ENCODE measurements at places on chromosomes 16 and 17.

- DNase-seq = no peak
These were observed 2.5 kb downstream of the MYLK3 start for GRCh38 chr16:46745617-46746016.

DNA sequence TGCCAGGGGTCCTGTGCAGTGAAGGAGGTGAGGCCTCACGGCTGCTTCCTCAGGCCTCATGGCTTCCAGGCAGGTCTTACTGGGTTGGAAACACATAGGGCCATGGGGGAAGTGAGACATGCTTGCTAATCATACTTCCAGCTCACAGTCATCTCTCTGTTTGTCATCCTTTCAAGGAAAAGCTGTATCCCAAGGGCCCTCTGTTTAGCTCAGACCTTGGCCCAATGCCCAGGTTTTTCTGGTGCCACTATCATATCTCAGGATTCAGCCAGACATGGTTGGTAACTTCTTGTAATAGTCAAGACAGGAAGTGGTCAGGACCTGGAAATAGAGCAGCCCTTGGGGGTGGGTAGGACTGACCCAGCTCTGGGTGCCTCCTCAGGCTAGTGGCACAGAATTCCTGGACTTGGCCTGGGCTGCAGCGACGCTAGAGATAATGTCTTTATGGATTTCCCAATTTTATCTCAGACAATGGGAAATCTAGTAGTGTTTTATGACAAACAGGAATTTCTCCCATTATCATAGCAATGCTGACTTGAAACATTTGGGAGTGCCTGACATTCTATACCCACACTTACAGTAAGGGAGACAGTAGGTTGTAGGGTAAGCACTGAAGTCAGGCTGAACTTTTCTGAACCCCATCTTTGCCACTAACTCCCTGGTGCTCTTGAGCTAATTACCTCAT is 13.5 kb upstream of the ITGB3 start:
- no peak for DNase-seq

- no peak for DNase-seq
These were observed 3.9 kb upstream of the HOXB5 start for GRCh38 chr17:48597528-48597777.

DNA sequence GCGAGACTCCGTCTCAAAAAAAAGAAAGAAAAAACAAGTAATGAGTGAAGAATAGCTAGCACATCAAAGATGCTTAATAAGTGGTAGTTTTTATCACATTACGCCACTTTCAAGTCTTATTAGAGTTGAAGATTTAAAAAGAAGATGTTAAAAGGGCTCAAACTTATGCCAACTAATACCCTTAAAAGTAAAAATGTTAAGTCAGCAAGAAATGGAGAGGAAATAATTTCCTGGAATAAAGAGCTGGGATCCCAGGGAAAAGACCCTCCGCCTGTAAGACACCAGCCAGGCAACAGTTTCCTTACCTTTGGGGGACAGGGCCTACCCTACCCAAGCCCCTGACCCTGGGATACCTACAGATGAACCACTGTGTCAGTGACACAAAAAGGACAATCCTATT is 3.6 kb downstream of the XPO6 start:
- DNase-seq = no peak

DNA sequence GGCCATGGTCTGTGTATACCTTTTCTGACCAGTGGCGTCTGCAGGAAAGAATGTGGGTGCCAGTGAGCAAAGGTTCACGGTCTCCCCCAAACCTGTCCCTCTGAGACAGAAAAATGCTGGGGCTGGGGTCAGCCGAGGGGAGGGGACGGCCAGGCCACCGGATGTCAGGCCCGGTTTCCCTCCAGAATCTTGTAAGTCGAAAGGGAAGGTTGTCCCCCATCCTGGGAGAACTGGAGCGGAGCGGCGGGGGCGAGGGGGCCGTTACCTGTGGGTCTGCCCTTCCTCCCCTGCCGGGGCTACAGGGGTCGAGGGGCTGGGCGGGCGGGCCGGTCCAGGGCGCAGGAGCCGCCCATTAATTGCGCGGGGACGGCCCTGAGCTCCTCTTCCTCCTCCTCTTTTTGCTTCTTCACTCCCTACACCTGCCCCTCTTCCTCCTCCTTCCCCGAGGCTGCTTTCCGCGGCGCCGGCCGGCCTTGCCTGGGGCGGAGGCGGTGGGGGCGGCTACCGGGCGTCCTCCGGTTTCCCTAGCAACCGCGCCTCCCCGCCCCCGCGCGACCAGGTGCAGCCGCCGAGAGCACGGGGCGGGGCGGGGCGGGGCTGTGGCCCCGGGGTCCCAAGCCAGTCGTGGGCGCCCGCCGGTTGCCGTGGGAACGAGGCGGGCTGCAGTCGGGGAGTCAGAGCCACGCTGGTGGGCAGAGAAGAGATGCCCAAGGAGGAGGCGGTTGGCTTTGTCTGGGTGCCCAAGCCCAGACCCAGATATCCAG is at the start of gene MARCHF10:
MARCHF10 (minus strand) TSS at position 503 of the 764 bp plus-strand sequence. CDS start 6,579 bp downstream, outside the sequence.
- DNase-seq = peak; percentile 63

DNA sequence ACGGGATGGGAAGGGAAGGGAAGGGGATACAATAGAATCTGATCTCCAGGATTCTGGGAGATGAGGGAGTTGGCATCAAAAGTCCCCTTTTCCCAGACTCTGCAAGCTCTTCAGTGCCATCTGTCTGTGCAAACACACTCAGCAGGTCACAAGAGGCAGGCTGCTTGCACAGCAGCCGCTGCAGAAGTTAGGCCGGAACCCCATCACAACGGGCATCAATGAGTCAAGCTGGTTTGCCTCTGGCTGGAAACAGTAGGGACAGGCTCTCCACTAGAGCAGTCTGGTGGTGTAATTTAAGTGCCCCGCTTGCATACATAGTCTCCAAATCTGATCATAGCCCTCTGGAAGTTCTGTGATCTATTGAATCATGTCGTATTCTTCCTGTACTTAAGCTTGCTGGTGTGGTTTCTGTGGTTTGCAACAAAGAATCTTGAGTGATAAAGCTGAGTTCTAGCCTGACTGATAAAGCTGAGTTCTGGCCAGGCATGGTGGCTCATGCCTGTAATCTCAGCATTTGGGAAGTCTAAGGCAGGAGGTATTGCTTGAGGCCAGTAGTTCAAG is 33.7 kb upstream of the KDM8 start:
- peak; percentile 81 for DNase-seq

DNA sequence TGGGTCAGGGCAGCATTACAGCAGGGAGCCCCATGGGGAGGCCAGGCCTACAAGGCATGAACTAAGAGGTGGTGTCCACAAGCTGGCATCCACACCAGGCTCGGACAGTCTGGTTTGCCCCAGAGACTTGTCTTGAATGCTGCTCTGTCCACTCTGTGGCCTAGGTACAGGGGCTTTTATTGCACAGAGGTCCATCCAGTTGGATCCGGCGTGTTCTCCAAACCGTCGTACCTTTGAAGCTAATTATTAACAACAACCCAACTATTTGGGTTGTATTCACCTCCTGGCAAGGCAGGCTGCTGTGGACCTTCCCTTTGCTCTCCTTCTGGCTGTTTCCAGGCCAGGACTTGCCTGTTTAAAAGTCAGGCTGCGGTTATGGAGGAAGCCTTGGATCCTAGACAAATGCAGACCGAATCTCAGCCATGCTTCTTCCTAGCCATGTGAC is 123.4 kb downstream of the CLEC16A start:
- no peak for DNase-seq

- no peak for DNase-seq
These were observed 12.5 kb downstream of the CMTM3 start for GRCh38 chr16:66617010-66617434.

- DNase-seq = no peak
These were observed 237.2 kb downstream of the TOX3 start for GRCh38 chr16:52309446-52310416.

GRCh38 chr17:2800367-2800766 is 4.1 kb downstream of the RAP1GAP2 start:
- no peak for DNase-seq

GRCh38 chr16:80914379-80915078 is 92.2 kb downstream of the CMC2 start:
- no peak for DNase-seq

- DNase-seq = no peak
These were observed 333.0 kb upstream of the EEF2KMT start for GRCh38 chr16:5430598-5430997.

DNA sequence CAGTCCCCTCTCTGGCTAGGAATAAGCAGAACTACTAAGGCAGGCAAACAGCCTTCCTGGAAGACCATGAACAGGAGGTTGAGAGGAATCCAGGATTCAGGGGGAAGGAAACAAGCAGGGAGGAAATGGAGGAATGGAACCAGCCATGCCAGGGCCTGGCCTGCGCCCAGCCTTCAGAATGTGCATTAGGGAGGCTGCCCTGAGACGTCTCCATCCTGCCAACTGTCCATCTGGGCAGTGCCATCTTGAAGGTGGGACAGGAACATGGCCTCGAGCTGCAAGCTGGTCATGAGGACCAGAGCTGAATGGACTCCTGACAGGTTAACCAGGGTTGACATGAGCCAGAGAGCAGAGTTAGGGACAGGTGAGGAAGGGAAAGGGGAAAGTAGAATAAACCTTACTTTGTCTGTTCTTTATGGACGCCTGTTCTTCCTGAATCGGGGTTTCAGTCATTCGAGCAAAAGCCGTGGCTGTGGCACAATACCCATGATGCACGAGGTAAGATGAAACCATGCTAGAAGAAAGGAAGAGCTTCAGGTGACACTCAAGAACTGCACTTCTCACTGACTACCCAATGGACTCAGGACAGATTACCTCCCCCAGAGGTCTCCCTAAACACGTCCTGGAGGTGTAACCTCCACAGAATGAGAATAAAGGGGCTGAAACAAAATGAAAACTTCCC is 12.1 kb upstream of the GFOD2 start:
- no peak for DNase-seq

GRCh38 chr16:54489225-54490111 is 202.9 kb upstream of the IRX3 start:
- DNase-seq = no peak

DNA sequence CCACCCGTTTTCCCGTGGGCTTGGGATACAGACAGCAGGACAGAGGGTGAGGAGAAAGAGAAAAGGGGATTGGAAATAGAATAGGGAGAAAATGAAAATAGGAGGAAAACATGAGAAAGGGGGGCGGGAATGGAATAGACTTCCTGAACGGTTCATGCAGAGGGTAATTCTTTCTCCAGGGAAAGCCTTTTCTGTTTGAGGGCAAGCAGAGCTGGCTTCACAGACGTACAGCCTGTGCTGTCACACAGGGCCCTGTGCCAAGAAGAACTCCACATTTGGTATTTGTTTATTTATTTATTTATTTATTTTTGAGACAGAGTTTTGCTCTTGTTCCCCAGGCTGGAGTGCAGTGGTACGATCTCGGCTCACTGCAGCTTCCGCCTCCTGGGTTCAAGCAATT is 12.0 kb downstream of the MILR1 start:
- no peak for DNase-seq

- no peak for DNase-seq
These were observed 37.4 kb downstream of the RNF213 start for GRCh38 chr17:80297996-80298560.
